Left renal cortex interstitium (tissue), 4 donors: ENCODE measurements at places on chromosomes 5 and 9.

- DNase-seq: peak; percentile 29
These were observed 586 bp downstream of the TXN start for GRCh38 chr9:110255463-110256379.

- no peak for DNase-seq
These were observed at the start of gene PDE8B for GRCh38 chr5:77210091-77210963. PDE8B (plus strand) TSS chr5:77210680; CDS start chr5:77210926, 246 bp downstream.

DNA sequence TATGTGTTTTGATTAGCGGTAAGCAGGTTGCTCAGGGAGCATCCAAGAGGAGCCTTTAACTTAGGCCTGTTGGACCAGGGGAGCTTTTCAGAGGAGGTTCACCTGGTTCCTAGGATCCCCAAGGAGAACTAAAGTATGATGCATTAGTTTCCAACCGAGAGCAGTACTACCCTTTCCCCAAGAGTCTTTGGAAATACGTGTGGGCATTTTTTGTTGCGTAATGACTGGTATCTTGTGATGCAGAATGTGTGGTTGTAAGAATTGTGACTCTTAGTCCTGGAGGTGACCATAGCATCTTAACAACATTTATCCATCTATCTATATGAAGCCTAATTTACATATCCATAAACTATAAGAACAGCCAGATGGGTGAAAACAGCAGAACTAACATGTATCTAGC lies 11.0 kb downstream of the CFAP95 start:
- no peak for DNase-seq

- no peak for DNase-seq
These were observed 739 bp downstream of the CARD9 start for GRCh38 chr9:136372561-136373299.

DNA sequence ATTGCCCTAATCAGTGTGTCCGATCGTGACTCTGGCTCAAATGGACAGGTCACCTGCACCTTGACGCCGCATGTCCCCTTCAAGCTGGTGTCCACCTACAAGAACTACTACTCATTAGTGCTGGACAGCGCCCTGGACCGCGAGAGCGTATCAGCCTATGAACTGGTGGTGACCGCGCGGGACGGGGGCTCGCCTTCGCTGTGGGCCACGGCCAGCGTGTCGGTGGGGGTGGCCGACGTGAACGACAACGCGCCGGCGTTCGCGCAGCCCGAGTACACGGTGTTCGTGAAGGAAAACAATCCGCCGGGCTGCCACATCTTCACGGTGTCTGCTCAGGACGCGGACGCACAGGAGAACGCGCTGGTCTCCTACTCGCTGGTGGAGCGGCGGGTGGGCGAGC lies 1.4 kb downstream of the PCDHA13 start:
- DNase-seq: no peak

- no peak for DNase-seq
These were observed 324.1 kb downstream of the PLK2 start for GRCh38 chr5:58135571-58136335.

GRCh38 chr5:3140117-3140516 lies 388.6 kb upstream of the IRX2 start:
- DNase-seq: no peak

DNA sequence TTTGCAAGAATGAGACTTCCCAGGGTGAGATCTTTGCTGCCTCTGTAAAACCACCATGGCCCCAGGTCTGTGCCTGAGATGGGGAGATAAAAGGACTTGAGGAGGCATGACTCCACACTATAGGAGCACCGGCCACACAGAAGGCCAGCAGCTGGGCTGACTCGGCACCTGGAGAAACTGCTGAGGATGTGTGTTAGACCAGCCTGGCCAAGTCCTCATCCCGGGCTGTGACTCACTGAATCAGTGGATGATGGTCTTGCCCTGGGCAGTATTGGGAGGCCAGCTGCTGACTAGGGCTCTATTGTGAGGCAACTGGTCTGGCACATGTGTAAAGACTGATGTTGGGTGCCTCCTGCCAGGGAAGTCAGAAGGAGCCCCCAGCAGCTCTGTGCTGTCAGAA lies 286.2 kb downstream of the ACTL7B start:
- DNase-seq: no peak

DNA sequence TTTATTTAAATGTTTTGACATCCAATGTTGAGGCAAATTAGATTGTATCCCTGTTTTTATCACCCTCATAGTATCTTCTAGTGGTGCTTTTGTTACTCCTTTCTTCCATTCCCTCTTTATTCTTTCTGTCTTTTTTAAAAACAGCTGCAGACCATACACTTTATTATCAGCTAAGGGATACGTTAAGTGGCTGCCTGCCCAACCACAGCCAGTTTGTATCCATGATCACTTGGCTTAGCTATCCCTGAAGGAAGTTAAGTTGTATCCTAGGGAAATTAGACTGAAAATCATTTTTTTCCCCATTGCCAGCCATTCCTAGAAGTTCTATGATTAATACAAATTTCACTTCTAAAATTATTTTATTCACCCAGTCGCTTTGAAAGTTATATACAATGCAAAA lies 1032.7 kb downstream of the NR2F1-AS1 start:
- DNase-seq: no peak

DNA sequence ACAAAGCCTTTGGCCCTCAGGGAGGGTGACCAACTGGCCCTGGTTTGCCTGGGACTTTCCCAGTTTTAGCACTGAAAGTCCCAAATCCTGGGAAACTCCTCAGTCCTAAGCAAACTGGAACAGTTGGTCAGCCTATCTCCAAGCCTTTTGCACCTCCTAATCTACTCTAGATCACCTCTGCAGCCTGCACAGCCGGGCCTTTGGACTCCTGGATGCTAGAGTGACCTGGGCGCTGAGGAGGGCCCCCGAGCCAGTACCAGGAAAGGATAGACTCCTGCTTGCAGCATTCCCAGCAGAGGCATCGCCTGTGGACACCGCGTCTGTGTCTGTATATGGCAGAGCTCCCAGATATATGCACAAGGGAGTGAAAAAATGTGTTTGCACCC lies 15.1 kb downstream of the IRF1 start:
- DNase-seq: no peak

DNA sequence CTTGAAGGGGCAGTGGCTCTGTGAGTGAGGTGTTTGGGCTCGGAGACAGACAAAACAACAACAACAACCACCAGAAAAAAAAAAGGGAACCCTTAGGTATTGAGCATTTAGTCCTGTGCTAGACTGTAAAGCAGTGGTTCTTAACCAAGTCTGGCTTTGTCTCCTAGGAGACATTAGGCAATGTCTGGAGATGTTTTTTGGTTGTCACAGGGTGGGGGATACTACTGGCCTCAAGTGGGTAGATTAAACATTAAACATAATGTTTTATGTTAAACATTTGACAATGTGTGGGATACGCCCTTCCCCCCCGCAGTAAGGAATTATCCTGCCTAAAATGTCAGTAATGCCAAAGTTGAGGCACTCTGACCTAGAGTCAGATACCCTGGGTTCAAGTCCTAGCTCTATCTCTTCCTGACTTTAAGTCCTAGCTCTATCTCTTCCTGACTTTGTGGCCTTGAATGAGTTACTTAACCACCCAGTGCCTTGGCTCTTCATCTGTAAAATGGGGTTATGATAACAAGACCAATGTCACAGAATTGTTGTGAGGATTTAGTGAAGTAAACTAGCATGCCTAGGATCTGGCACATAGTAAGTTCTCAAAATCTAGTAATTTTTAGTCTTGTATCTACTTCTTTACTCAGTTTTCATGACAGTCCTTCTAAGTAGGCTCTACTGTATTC lies 1.8 kb downstream of the TRIM32 start:
- no peak for DNase-seq

DNA sequence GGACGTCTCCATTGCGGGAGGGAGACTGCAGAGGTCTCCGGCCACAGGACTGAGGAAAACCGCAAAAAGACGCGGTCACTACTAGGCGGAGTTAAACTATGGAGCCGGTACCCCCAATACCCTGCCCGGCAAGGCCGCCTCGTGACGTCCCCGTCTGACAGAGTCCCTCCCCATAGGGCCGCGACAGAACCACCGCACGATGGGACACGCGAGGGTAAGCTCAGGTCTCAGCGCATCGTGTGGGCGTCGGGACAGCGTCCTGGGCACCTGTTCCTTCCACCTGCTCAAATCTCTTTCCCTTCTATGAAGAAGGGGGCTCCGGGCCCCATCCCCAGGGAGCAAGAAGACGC lies 35.2 kb upstream of the GLDC start:
- DNase-seq: no peak

DNA sequence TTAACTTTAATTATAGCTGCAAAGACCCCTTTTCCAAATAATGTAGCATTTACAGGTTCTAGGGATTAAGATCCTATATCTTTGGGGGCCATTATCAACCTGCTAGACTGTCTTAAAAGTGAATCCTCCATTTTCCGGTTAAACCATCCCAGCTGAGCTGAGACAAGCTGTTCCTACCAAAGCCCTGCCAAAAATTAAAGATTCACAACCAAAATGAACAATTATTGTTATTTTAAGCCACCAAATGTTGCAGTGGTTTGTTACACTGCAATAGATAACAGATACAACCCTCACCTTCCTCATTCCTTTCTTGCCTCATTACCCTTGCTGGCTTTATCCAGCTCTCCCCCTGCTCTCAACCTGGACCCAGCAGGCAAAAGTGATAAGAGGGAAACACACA lies 343.4 kb downstream of the CDK5RAP2 start:
- no peak for DNase-seq

DNA sequence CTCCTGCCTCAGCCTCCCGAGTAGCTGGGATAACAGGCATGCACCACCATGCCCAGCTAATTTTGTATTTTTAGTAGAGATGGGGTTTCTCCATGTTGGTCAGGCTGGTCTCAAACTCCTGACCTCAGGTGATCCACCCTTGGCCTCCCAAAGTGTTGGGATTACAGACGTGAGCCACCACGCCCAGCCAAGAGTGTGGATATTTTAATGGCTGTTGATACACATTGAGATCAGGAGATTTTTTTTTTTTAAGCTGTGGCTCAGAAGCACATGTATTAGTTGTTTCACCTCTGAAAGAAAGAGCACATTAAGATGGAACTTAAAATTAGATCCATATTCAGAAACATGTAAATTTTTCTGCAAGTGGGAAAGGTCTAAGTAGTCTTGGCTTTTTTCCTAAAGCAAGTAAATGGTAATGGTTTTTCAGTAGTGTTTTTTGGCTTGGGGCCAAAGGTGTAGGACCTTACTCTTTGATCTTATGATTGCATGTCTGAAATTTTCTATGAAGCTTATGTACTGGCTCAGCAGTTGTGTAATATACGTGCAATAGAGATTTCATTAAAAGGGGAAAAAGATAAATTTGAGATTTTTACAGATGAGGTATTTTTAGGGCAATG lies 9.9 kb downstream of the RBM27 start:
- DNase-seq: no peak

DNA sequence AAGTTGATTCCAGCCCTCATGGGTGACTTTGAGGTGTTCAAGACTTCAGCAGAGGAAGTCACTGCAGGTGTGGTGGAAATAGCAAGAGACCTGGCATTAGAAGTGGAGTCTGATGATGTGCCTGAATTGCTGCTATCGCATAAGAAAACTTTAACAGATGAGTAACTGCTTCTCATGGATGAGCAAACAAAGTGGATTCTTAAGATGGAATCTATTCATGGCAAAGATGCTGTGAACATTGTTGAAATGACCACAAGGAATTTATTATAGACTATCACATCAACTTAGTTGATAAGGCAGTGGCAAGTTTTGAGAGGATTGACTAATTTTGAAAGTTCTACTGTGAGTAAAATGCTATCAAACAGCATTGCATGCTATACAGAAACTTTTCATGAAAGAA lies 17.1 kb upstream of the POU4F3 start:
- no peak for DNase-seq

DNA sequence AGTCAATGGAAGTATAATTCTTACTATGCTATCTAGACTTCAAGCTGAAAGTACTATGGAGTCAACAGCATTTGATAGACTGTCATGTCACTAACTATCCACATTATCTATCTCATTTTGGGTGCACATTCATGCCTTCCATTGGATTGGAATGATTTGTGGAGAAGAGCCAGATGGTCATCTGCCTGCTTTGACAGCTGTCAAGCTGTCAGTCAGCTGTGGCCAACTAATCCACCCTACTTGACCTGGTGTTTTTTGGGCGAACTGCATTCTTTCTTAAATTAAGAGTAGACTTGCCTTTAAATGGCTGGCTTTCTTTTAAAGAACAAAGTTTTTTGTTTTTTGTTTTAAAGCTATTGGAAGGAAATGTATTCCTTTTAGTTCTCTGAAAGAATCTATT lies 151.5 kb downstream of the DCP2 start:
- no peak for DNase-seq

DNA sequence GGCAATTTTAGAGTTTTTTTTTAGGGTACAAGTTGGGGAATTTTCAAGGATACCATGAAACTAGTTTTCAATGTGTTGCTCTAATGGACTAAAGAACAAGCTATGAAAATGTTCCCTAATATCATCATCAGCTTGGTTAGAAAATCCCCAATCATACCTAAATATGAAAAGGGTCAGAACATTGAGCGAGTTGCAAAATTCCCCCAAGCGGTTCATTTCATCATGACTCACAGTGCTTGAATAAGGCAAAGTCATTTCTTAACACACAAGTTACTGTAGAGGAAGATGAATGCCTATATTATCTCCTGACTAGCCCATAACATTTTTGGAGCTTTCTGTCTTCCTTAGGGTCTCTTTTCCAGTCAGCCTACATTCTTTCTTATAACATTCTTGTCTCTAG lies 62.7 kb downstream of the ST8SIA4 start:
- no peak for DNase-seq

GRCh38 chr9:130172858-130173665 lies 858 bp downstream of the NCS1 start:
- DNase-seq: no peak

- no peak for DNase-seq
These were observed 561.1 kb downstream of the NR2F1-AS1 start for GRCh38 chr5:93019896-93020295.

DNA sequence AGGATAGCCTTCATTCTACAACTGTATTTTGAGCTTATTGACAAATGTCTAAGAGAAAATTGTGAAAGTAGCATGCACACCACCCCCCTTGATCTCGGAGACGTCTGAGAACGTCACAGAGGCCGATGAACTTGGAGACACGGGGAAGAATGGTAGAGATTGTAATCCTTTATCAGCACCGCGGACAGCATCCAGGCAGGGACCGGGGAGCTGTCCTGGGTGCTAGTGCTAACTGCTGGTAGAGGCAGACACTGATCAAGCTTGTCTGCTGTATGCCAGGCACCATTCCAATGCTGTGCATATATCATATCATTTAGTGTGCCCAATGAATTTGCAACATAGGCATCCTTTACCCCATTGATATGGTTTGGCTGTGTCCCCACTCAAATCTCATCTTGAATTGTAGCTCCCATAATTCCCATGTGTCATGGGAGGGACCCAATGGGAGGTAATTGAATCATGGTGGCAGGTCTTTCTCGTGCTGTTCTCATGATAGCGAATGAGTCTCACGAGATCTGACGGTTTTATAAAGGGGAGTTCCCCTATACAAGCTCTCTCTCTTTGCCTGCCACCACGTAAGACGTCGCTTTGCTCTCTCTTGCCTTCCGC lies 98.8 kb downstream of the LHX2 start:
- DNase-seq: peak; percentile 70

DNA sequence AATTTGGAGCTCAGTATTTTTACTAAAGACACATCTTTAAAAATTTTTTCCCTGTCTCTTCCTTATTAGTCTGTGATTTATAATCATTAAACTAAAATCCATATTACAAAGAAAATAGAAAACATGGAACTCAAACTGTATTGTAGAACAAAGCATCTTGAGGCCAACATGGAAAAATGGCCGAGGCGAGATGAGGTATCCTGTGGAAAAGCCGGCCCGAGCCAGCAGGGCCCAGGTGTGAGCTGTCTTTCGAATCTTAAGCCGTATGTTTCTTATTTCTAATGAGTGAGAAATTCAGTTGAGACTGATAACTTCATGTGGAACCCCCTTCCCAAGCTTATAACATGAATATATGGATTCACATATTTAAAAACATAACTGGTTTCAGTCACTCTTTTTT lies 170.4 kb upstream of the OTULINL start:
- no peak for DNase-seq
